ENCODE measurements at places on chromosomes 5 and 9. TPM values are rescaled to one million over a fixed set of nuclear protein-coding genes. Genes with fewer than 3 reads are reported as not detected.

Gene CPLANE1
- 8.1 TPM for total RNA-seq

Gene DIAPH1
- 66.1 TPM for total RNA-seq

Gene CCDC171
- 1.4 TPM for total RNA-seq

Gene TAF11L5
- total RNA-seq = not detected

Gene POU5F2
- total RNA-seq = 0.31 TPM

Gene ADAMTS2
- total RNA-seq = 23.0 TPM

Gene PCDHA10
- total RNA-seq = 0.31 TPM

Gene C7
- total RNA-seq = 346 TPM

- DNase-seq = no peak
Measured at GRCh38 chr9:71897577-71897976, 13.4 kb downstream of the ABHD17B start.

DNA sequence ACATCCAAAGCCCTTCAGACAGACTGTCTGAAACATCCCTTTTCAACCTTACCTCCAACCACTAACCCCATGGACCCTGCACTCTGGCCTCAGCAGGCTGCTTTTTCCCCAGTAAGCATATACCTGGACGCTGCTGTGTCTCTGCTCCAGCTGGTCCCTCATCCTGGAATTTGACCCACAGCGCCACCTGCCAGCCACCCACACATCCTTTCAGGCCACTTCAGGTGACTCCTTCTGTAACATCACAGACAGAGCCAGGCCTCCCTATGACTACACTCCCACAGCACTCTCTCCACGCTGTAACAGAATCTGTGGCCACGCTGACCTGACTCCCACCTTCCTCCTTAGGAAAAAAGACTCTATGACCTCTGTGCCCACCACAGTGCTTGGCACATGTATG lies 3.4 kb downstream of the MGAT1 start:
- DNase-seq = no peak

GRCh38 chr9:115340314-115340713 lies 222.4 kb upstream of the TNC start:
- DNase-seq = no peak

DNA sequence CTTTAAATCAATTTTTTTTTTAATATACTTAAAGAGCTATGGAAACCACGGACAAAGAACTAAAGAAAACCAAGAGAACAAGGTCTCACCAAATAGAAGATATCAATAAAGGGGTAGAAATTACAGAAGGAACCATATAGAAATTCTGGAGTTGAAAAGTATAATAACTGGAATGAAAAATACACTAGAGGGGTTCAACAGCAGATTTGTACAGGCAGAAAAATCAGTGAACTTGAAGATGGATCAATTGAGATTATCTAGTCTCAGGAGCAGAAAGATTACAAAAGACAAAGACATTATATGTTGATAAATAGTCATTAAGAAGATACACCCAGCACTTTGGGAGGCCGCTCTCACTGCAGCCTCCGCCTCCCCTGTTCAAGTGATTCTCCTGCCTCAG lies 56.1 kb downstream of the GAPVD1 start:
- DNase-seq = no peak

- no peak for DNase-seq
Measured at GRCh38 chr9:35892051-35892450, 14.0 kb upstream of the HRCT1 start.

- no peak for DNase-seq
Measured at GRCh38 chr5:159548517-159548916, 218.2 kb upstream of the IL12B start.

GRCh38 chr9:119522381-119522780 lies 153.1 kb upstream of the BRINP1 start:
- DNase-seq = no peak

- DNase-seq = no peak
Measured at GRCh38 chr9:131690941-131691573, 48.8 kb downstream of the RAPGEF1 start.

- no peak for DNase-seq
Measured at GRCh38 chr9:34158362-34158869, 20.4 kb upstream of the UBAP1 start.

GRCh38 chr5:399296-400281 lies 43.4 kb upstream of the EXOC3 start:
- peak; percentile 89 for DNase-seq

DNA sequence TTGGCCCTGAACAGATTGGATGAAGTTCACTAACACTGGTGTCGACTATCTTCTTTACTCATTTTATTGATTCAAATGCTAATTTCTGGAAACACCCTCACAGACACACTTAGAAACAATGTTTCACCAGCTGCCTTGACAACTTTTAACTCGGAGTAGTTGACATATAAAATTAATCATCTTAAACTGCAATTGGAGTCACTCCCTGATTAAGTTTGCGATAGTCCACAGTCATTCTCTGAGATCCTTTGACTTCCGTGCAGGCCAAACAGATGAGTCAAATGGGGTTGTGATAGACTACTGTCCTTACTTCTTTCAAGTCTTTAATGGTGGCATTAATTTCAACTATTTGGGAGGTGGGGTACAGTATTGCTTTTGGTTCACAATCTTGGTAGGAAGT lies 114.4 kb upstream of the PCSK1 start:
- no peak for DNase-seq

DNA sequence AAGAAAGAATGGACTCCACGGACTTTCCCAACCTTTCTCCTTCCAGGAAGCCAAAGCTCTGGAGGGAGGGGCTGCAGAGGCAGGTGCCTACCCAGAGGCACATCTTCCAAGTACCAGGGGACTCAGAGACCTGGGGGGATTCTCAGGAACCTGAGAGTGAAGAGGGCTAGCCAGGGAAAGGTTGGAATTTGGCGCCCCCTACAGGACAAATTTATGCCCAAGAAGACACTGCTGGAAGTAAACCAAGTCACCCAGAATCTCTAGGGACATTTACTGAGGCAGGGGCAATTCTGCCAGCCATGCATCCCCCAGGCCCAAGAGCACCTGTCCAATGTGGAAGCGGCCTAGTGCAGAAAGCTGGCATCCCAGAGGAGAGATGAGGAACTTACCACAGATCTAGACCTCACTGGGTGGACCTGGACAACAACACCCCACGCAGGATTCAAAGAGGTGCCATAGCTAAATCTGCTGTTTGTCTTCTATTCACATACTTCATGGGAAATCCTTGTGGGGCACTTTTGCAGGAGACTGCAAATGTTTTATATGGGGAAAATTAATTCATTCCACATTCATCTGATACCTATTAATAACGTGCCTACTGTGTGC lies 25.9 kb upstream of the IDNK start:
- DNase-seq = no peak

DNA sequence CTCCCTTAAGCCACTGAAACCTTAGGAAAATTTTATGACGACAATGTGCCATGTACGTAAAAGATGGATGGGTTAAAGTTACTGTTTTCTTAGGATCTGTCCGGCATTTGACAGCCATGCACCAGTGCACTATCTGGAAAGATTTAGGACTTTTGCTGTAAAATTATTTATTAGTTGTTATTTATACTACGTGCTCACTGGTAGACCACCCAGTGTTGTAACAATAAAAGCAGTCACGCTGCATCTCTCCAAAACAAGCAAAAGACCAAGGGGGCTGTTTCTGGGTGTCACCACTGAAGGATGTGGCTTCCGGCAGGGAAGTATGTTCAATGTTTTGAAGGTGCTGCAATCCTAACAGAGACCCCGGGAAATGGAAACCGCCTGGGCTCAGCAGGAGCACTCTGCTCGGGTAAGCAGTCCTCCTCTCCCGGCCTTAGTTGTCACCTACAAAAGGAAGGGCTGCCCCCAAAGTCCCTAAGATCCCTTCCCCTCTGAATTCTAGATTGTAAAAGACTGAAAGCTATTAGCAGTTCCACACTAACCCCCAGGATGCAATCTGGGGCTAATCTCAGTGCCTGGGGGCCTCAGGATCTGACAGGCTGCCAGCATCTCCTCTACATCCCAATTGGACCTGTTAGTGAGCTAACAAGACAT lies 38.6 kb downstream of the SAXO1 start:
- DNase-seq = no peak

DNA sequence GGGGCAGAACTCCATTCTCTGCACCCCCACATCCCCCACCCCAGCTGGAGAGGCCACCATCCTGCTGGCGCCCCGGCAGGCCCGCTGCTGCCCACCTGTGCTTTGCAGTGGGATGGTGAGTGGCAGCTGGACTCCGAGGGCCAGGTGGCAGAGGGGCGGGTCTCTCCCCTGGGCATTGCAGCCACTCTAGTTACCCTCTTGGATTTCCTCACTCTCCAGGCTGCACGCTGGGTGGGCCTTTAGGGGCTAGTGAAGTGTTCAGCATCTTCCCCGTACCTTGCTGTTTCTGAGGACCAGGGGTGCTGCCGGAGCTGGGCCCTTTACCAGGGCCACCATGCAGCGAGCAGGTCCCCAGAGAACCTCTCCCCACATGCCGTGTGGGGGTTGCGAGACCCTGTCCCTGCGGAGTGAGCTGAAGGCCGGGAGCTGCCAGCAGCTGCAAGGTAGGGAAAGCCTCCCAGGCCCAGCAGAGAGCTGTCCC lies 88.4 kb upstream of the SH3PXD2B start:
- DNase-seq = peak; percentile 15

GRCh38 chr5:138350563-138350890 lies 2.0 kb upstream of the KDM3B start:
- no peak for DNase-seq

GRCh38 chr5:102818345-102818744 lies 63.2 kb downstream of the PAM start:
- DNase-seq = no peak

Measured in heart left ventricle (tissue), 16 donors.